Chondrocyte (in vitro differentiated cells): ENCODE measurements at places on chromosomes 5 and 9. TPM values are rescaled to one million over a fixed set of nuclear protein-coding genes. Genes with fewer than 3 reads are reported as not detected.

DNA sequence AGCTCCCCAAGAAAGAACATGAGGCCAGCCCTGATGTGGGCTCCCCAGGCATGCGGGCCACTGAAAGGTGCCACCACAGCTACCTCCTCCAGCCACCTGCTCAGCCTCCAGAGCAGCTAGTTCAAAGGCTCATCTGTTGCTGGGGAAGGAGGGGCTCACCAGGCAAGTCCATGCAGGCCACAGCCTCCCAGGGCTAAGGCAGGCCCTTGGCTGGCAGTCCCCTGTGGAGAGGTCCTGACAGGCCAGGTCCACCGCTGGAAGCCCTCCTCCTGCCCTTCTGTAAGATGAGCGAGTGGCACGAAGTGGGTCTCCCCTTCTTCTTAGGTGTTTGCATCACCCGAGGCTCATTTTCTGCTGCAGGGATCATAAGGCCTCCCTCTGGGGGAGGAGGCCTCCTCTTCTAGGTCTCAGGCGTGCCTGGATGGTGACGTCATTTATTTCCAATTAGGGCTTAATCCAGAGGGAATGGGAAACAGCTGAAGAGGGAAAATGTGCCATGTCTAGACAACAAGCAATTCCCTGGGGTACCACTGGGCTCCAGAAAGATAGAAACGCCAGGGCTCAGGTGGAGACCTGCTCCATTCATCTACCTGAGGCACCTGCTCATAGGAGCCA is 91.6 kb downstream of the CFAP90 start:
- H3K27ac ChIP-seq = no peak overlapping the region
- no peak for DNase-seq
- peaks cover 27% of the 10 kb centered on the region for H3K27me3 ChIP-seq
- no peaks in the 10 kb centered on the region for H3K4me1 ChIP-seq
- no peaks in the 10 kb centered on the region for H3K36me3 ChIP-seq

DNA sequence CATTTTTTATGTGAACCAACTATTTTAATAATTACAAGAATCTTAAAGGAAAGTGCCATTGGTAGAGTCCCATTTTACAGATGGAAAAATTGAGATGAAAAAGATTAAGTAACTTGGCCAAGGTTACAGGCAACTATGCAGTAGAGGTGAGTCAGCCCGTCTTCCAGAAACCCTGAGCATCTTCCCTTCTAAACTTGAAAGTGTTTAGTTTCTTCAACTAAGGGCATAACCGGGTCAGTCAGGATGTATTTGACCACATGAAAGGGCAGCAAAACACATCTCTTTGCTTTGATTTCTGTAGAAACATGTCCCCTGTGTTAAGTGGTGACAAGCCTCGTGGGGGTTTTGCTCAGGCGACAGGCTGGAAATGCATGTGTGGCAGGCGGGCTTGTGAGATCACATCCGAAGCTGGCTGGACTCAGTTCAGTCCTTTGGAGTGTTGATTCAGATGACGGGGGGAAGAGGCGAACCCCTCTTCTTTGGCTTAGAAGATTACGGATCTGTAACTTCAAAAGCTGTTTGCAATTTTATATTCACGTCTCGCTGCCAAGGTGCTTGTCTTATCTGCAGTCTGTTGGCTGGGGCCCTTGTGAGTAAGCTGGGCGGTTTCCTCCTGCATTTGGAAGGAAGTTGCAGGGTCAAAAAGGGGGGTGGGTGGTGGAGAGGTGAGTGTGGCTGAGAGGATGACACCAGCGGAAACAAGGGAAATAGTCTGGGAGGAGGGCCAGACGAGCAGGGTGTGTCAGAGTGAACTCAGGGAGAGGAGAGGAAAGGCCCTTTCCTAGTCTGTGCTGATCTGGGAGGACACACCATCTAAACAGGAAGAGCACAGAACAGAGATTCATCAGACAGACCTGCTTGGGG is 78.9 kb upstream of the RPS23 start:
- no peaks in the 10 kb centered on the region for H3K36me3 ChIP-seq
- H3K27ac ChIP-seq = peak overlapping the region; percentile 64
- no peaks in the 10 kb centered on the region for H3K27me3 ChIP-seq
- peaks cover 51% of the 10 kb centered on the region for H3K4me1 ChIP-seq

Gene NMUR2
- total RNA-seq = not detected in 3 replicates

Gene RFX3
- total RNA-seq = 4.0 to 10.6 TPM (median 4.1 TPM) in 3 replicates

GRCh38 chr9:126983767-126984166 is 69.2 kb downstream of the RALGPS1 start:
- no peak for DNase-seq
- H3K4me3 ChIP-seq = no peak overlapping the region
- H3K4me1 ChIP-seq = peaks cover 16% of the 10 kb centered on the region
- no peak overlapping the region for H3K27ac ChIP-seq
- no peaks in the 10 kb centered on the region for H3K27me3 ChIP-seq

GRCh38 chr5:164057121-164057520 is 551.7 kb downstream of the MAT2B start:
- H3K4me1 ChIP-seq = no peaks in the 10 kb centered on the region
- no peaks in the 10 kb centered on the region for H3K36me3 ChIP-seq
- no peak for DNase-seq
- H3K27ac ChIP-seq = no peak overlapping the region
- H3K4me3 ChIP-seq = no peak overlapping the region

DNA sequence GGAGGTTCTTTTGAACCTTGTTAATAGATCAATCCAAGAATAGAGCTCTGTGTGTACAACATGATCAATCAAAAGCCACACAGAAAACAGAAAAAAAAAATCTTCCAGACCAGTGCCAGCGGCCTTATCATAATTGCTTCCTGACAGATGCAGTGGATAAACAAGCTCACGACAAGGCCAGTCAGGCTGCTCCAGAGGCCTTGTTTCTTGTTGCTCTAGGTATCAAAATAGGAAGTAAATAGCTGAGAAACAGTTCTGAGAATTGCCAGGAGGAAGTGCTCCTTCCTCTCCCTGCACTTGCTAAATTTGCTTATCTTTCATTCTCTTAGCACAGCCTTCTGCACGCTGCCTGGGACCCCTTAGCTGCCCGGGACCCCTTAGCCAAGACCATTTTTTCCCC is 199.0 kb upstream of the TARS1 start:
- no peaks in the 10 kb centered on the region for H3K36me3 ChIP-seq
- H3K4me1 ChIP-seq = peaks cover 10% of the 10 kb centered on the region
- DNase-seq = no peak

DNA sequence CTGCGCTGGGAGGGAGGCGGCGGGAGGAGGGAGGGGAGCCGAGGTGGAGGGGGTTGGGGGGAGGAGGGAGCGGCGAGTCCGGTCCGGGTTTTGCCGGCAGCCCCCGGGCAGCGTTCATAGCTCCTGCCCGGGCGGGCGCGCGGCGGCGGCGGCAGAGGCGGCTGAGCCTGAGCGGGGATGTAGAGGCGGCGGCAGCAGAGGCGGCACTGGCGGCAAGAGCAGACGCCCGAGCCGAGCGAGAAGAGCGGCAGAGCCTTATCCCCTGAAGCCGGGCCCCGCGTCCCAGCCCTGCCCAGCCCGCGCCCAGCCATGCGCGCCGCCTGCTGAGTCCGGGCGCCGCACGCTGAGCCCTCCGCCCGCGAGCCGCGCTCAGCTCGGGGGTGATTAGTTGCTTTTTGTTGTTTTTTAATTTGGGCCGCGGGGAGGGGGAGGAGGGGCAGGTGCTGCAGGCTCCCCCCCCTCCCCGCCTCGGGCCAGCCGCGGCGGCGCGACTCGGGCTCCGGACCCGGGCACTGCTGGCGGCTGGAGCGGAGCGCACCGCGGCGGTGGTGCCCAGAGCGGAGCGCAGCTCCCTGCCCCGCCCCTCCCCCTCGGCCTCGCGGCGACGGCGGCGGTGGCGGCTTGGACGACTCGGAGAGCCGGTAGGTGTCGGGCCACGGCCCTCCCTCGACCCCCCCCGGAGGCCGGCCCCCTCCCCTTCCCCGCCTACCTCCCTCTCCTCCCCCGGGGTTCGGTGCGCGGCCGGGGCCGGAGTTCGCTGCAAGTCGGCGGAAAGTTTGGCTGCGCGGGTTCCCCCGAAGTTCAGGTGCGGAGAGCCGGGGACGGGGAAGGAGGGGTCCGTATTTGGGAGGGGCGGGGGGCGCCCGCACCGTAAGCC is at the start of gene CXXC5:
Gene CXXC5 (plus strand): TSS at position 145 of the 877 bp plus-strand sequence. CDS start 32,175 bp downstream, outside the sequence.
- peak within 1 kb of the TSS; percentile 99 for H3K4me3 ChIP-seq
- peaks cover 36% of the 10 kb centered on the region for H3K4me1 ChIP-seq
- peaks cover 5% of the 10 kb centered on the region for H3K36me3 ChIP-seq
- no peaks in the 10 kb centered on the region for H3K27me3 ChIP-seq

DNA sequence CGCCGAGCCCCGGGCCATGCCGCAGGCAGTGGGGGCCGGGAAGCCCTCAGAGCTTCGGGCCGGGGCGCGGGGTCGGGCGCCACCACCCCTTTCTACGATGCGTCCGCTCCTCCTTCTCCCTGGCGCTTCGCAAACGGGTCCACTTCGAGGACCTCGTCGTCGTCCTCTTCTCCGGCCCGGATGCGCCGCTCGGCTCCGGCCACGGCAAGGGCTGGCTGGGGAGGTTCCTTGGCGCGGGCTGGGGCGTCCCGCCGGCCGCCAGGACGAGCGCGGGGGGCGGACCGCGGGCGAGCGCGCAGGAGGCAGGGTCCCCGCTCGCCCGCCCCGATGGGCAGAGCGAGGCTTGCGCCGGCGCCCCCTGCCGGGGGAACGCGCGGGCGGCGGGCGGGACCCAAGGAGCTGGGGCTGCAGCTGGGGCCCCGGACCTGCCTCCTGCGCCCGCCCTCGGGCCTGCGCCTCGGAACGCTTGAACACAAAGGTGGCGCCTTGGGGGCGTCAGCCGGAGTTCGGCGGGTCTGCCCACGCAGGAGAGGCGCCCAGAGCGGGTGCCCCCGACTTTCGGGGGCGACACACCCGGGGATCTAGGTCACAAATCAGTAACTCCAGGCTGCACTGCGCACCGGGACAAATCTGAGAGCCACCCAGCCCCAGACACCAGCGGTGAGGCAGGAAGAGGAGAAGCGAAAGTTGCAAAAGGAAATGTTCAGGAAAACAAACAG is at the start of gene ROR2:
Gene ROR2 (minus strand): TSS at position 283 of the 719 bp plus-strand sequence.
- no peaks in the 10 kb centered on the region for H3K27me3 ChIP-seq
- no peak for DNase-seq
- H3K27ac ChIP-seq = no peak within 1 kb of the TSS

Gene TMEM8B
- total RNA-seq = 17.4 to 18.2 TPM (median 18.1 TPM) in 3 replicates

- H3K36me3 ChIP-seq = no peaks in the 10 kb centered on the region
- H3K27ac ChIP-seq = no peak overlapping the region
- no peak overlapping the region for H3K4me3 ChIP-seq
- no peak for DNase-seq
These were observed 70.3 kb upstream of the ADAMTS16 start for GRCh38 chr5:5069851-5070250.

Gene NUP188
- 36.0 to 51.8 TPM (median 38.2 TPM) in 3 replicates for total RNA-seq

DNA sequence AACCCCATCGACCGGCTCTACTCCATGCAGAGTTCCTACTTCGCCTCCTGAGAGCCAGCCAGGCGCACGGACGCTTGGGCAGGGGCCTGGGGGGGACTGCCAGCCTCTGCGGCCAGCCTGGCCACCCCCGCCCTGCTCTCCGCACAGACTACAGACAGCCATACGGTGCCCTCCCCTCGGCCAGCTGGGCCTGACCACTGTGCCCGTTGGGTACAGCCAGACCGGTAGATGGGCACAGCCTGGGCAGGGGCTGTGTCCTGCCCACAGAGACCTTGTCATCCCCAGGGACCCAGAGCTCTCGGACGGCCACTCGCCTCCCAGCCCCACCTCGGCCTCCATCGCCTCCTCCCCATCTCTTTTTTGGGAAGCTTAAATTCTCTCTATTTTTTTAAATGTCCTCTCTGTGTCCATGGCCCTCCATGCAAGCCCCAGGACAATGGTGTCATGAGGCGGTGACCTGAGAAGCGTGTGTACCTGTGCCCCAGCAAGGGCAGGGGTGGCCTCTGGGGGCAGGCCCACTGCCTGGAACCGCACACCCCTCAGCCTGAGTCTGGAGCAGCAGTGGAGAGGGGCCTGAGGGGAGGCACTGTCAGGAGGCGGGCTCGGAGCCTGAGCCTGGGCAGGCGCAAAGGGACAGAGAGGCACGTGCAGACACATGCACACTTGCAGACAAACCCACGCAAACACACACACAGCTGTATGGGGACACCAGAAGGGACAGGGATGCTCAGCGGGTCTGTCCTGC is 82.8 kb downstream of the LMX1B start:
- no peak overlapping the region for H3K4me3 ChIP-seq
- H3K27ac ChIP-seq = no peak overlapping the region
- peaks cover 26% of the 10 kb centered on the region for H3K27me3 ChIP-seq
- no peaks in the 10 kb centered on the region for H3K4me1 ChIP-seq
- no peaks in the 10 kb centered on the region for H3K36me3 ChIP-seq
- peak; percentile 68 for DNase-seq

DNA sequence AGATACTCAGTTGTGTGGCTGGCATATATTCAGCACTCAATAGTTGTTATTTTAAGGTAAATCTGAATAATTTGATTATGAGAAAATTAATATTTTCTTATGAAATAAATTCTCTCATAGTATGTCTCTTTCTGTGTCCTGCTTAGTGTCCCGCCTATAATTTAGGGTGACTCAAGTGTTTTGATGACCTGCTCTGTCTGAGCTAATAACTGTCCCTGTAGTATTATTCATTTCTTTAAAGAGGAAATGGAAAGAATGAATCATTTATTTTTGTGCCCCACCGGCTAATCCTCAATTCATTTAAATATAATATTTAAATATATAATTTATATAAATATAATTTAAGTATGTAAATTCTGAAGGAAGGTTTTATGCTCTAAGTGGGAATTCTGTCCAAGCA is 4.1 kb downstream of the SLC1A1 start:
- peaks cover 21% of the 10 kb centered on the region for H3K4me1 ChIP-seq
- H3K27ac ChIP-seq = no peak overlapping the region
- no peaks in the 10 kb centered on the region for H3K27me3 ChIP-seq
- peaks cover 2% of the 10 kb centered on the region for H3K36me3 ChIP-seq

DNA sequence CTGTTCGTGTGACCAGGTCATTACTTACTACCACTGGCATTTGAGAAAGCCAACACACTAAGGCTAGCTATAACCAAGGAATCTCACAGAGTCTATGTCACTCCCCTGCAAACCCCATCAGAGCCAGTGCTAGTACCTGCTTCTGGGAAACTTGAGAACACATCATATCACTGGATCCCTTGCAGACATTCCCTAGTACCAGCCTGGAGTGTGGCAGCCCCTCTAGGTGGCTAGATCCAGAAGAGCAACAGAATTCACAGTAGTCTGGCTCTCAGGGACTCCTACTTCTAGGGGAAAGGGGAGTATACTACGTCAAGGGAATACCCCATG is 73.8 kb upstream of the RUSC2 start:
- no peak for DNase-seq
- H3K27me3 ChIP-seq = no peaks in the 10 kb centered on the region
- peaks cover 6% of the 10 kb centered on the region for H3K36me3 ChIP-seq
- no peaks in the 10 kb centered on the region for H3K4me1 ChIP-seq

DNA sequence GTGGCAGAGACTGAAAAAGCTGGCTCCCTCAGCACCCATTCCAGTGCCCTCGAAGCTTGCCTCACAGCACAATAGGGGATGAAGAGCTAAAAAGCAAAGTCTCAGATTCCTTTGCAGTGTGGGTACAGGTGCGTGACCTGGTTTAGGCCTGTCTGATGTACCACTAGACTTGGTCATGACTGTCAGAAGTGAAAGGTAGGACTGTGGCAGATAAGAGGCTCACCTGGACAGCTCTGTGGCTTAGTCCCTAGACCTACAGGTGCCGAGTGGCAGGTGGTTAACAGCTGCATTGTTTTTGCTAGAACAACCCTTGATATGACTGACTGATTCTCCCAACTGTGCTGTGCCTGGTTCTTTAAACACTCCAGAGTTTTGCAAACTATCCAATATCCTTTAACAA is 14.7 kb upstream of the SFXN1 start:
- no peak overlapping the region for H3K4me3 ChIP-seq
- peaks cover 4% of the 10 kb centered on the region for H3K4me1 ChIP-seq
- H3K36me3 ChIP-seq = no peaks in the 10 kb centered on the region
- H3K27ac ChIP-seq = no peak overlapping the region

Gene NPM1
- 774 to 814 TPM (median 795 TPM) in 3 replicates for total RNA-seq

Gene TRIM14
- 0.58 to 1.1 TPM (median 1.1 TPM) in 3 replicates for total RNA-seq
